ENCODE measurements at places on chromosomes 2 and 18.

GRCh38 chr2:3420076-3420768 lies 40.7 kb downstream of the TRAPPC12 start:
- DNase-seq, result no peak

GRCh38 chr2:46690825-46691224 lies 211.5 kb downstream of the TMEM247 start:
- no peak for DNase-seq

GRCh38 chr18:75137346-75137877 lies 71.5 kb downstream of the PTGR3 start:
- DNase-seq, result no peak

DNA sequence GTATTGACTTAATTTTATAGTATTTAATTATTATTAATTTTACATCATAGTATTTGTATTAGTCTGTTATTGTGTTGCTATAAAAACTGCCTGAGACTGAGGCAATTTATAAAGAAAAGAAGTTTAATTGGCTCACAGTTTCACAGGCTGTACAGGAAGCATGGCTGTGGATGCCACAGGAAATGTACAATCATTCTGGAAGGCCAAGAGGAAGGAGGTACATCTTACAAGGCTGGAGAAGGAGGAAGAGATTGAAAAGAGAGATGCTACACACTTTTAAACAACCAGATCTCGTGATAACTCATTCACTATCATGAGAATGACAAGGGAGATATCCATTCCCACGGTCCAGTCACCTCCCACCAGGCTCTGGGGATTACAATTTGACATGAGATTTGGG lies 2019.4 kb upstream of the PIK3C3 start:
- DNase-seq, result no peak

DNA sequence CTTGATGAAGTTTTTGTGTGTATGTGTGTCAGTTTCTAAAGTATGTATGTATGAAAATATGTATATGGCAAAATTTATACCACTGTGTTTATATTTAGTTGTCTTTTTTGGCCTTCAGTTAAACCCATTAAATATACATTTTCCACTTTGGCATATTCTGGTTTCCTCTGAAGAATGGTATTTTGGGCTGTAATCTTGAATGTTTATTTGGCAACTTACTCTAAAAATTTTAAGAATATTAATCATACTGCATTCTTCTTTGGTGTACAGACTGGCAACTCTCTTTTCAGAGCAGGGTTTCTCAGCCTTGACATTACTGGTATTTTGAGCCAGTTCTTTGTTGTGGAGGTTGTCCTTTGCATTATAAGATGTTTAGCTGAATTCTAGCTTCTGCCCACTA lies 27.9 kb upstream of the CCBE1 start:
- no peak for DNase-seq
